Activated naive CD4-positive, alpha-beta T cell treated with anti-CD3 and anti-CD28 coated beads for 36 hours (primary cell): ENCODE measurements at places on chromosomes 4 and X.

GRCh38 chr4:83449009-83449408 is 6.6 kb downstream of the HELQ start:
- no peak for DNase-seq

GRCh38 chr4:10872833-10873517 is 188.4 kb upstream of the CLNK start:
- DNase-seq, result no peak

- DNase-seq, result no peak
Measured at GRCh38 chrX:121013897-121014455, 28.4 kb upstream of the CT47A1 start.

DNA sequence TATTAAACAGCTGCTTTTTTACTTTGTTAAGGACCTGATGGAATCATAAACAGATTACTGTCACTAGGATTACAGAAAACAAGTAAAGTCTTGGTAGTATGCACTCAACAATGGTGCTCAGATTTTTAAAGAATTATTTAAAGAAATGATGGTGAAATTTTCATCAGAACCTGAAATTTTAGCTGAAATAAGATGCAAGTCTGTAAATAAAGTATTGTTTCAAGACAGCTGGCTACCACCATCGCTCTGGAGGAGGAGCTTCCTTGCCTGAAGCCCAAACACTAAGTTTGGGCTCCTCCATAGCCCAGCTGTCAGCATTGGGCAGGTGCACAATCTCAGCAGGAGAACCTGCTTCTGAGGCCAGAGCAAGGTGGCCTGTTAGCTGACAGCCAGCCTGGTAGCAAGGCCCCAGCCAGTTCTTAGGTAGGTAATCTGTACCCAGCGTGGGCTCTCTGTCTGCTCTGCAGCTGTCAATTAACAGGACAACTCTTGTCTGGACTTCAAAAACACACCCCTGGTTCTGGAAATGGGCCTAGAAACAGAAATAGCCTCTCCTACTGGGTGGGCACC is 4.6 kb downstream of the GAB1 start:
- DNase-seq, result no peak

- DNase-seq, result no peak
Measured at GRCh38 chr4:85488416-85488815, 13.5 kb downstream of the ARHGAP24 start.

GRCh38 chr4:26069218-26069617 is 155.2 kb downstream of the SMIM20 start:
- no peak for DNase-seq

GRCh38 chr4:156754832-156755570 is 216.6 kb downstream of the PDGFC start:
- DNase-seq, result no peak

DNA sequence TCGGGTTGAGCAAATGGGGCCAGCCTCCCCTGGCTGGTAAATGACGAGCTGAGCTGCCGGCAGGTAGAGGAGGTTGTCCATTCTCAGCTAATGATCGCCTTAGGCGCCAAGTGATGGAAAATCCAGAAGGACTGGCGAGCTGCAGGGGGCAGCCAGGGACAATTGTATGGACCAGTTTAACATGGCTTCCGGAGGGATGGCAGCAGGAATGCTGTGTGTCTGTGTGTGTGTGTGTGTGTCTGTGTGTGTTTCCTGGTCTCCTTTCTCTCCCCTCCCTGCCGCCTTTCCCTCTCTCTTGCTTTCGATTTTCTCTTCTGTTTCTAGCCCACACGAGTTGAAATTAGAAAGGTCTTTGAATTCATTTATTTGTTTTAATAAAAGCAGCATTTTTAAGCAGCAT is 45.2 kb upstream of the BCOR start:
- DNase-seq, result no peak

- DNase-seq, result no peak
Measured at GRCh38 chrX:129694805-129695204, 40.0 kb upstream of the APLN start.

- no peak for DNase-seq
Measured at GRCh38 chr4:87141428-87141827, 79.0 kb downstream of the KLHL8 start.
